H7 (cell line): ENCODE measurements at places on chromosomes 11 and 22. TPM values are rescaled to one million over a fixed set of nuclear protein-coding genes. Genes with fewer than 3 reads are reported as not detected.

- DNase-seq, result no peak
These were observed 5.4 kb upstream of the NDUFS8 start for GRCh38 chr11:68025047-68025446.

- DNase-seq, result no peak
These were observed 44.4 kb downstream of the EHF start for GRCh38 chr11:34665077-34665835.

The FAM227A gene
- total RNA-seq, result 1.2 and 3.8 TPM in 2 replicates

The SULT4A1 gene
- total RNA-seq, result 6.3 and 9.8 TPM in 2 replicates

- DNase-seq, result peak; percentile 48
These were observed 1.0 kb upstream of the GLB1L2 start for GRCh38 chr11:134330611-134331353.

DNA sequence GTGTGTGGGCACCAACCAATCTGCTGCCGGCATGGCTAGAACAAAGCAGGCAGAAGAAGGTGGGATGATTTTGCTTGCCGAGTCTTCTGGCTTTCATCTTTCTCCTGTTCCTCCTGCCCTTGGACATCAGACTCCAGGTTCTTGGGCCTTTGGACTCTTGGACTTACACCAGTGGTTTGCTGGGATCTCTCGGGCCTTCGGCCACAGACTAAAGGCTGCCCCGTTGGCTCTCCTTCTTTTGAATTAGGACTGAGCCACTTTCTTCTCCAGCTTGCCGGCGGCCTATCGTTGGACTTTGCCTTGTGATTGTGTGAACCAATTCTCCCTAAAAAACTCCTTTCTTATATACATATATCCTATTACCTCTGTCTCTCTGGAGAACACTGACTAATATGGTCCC lies 128.1 kb upstream of the TEAD1 start:
- no peak for DNase-seq

The RAG2 gene
- not detected in 2 replicates for total RNA-seq

- no peak for DNase-seq
These were observed at the start of gene ELF5 for GRCh38 chr11:34513682-34514449. Gene ELF5 (minus strand): TSS chr11:34513794. CDS start chr11:34505749, 8,045 bp downstream.

GRCh38 chr11:46326813-46327416 lies 20.3 kb upstream of the DGKZ start:
- DNase-seq, result no peak

GRCh38 chr22:30015846-30016245 lies 64.4 kb upstream of the HORMAD2 start:
- no peak for DNase-seq

The HTR3B gene
- not detected in 2 replicates for total RNA-seq

- no peak for DNase-seq
These were observed 21.1 kb downstream of the LRRC10B start for GRCh38 chr11:61529537-61530225.

DNA sequence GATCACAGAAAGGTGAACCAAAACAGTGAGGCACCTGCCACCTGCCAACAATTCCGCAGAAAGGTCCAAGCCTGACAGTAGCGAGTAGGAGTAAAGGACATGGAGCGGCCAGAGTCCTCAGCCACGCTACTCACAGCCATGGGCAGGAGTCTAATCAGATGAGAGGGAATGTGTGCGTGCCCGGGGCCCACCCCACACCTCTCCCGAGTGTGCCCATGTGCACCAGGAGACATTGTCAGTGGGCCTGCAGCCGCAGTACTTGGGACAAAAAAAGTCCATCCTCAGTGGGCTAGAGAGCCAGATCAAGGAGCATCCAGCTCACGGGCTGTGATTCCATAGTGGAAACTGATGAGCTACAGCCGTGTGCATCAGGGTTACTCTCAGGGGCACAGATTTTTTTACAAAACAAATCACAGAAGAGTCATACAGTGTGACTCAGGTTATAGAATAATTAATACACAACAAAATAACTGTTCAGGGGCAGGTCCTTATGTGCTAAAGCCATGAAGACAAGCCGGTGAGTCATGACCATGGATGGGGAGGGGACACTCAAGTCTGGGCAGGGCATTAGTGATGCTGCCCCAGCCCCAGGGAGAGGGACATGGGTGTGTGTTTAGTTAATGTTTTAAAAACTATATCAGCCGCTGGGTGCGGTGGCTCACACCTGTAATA lies 12.0 kb downstream of the SART1 start:
- no peak for DNase-seq

- DNase-seq, result peak; percentile 35
These were observed 10.5 kb downstream of the ROBO4 start for GRCh38 chr11:124886978-124887666.

- DNase-seq, result no peak
These were observed 916.5 kb upstream of the CNTN5 start for GRCh38 chr11:98104249-98104648.

GRCh38 chr22:36586271-36586670 lies 57.3 kb upstream of the EIF3D start:
- no peak for DNase-seq

The GGTLC3 gene
- not detected in 2 replicates for total RNA-seq

DNA sequence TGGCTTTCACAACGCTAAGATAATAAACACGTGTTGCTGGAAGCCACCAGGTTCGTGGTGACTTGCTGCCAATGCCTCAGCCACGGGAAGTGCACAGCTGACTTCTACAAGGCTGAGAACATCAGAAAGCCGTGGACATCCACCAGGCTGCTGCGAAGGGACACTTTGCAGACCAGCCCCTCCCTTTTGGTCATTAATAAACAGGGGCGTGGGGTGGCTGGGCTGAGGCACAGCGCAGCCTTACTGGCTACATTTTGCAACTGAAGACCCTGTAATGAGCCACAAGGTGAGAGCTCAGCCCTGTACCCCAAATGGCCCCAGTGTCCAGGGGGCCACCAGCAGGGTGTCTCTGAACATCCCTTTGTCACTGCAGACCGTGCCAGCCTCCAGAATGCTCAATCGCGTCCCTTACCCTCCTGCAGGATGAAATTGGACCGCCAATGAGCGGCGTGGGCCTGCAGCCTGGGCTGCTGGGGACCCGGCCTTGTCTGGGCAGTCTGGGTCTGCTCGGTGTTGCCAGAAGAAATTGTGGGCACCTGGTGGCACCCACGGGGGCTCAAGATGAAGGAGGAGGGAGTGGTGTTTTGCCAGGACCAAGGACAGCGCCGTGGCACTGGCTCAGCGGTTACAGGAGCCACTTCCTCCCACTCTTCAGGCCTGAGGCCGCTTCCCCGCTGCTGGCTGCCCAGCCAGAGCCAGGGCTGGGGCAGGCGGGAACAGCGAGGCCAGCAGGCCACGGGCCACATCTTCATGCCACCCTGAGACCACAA lies 181.9 kb downstream of the CTTN start:
- DNase-seq, result peak; percentile 82

The TMEM121B gene
- 2.2 and 2.3 TPM in 2 replicates for total RNA-seq

- no peak for DNase-seq
These were observed 87.8 kb downstream of the ARHGAP42 start for GRCh38 chr11:100774859-100775258.

- DNase-seq, result no peak
These were observed 41.6 kb upstream of the CBX7 start for GRCh38 chr22:39194098-39194497.

The MYEOV gene
- 2.0 and 4.3 TPM in 2 replicates for total RNA-seq

- DNase-seq, result no peak
These were observed 59.1 kb upstream of the PRDM11 start for GRCh38 chr11:45087086-45087899.

The SYT12 gene
- 2.3 and 2.8 TPM in 2 replicates for total RNA-seq

DNA sequence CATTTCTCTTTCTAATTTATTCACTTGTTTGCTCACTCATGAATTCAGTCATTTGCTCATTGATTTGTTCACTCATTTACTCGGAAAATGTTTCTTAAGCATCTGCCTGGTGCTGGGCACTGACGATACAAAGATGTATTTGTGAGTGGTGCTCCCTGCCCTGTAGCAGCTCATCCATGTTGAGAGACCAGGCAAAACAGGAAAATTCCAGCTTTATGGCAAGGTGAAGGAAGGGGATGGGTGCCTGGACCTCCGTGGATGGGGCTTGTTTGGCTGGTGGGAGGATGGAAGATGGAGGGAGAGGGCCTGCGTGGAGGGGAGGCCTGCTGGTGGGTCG lies 53.1 kb downstream of the TBC1D22A start:
- DNase-seq, result no peak

The MICALL1 gene
- 28.2 and 29.8 TPM in 2 replicates for total RNA-seq

GRCh38 chr11:71940561-71941219 lies 11.8 kb downstream of the RNF121 start:
- no peak for DNase-seq

DNA sequence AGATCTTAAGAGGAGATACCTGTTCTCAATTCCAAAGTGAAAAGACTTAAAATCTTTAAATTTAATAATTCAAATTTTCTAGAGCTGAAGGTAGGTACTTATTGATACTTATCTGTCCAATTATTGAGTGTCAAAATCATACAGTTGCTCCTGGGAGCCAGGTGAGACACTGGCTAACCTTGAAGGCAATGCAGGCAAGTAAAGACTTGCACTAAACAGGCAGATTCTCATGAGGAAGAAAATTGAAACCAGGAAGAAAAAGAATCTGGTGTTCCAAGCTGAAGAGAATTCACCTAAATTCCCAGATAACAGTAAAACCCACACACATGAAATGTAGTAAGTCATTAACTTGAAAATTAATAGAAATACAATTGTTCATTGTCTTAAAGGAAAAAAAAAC lies 30.3 kb downstream of the VSIG10L2 start:
- no peak for DNase-seq

The SCN3B gene
- 0.14 and 0.18 TPM in 2 replicates for total RNA-seq

DNA sequence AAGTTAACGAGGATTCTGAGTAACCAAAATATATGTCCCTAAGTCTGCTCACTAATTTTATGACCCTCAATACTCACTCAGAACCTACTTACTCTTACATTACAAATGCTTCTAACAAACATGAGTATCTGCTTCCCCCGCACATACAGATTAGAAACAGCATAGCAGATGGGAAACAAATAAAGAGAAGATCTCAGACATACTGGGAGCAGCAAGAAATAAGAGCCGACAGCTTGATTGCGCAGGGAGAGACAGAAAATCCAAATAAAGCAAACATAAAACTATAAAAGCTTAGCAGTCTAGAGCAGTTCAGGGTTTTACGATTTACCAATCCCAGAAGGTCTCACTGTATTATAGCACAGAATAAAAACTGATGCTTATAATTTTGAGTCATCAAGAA lies 89.1 kb upstream of the DBX1 start:
- no peak for DNase-seq

GRCh38 chr11:76787911-76788596 lies 4.9 kb downstream of the TSKU start:
- DNase-seq, result peak; percentile 32

GRCh38 chr22:24504540-24504939 lies 9.4 kb downstream of the UPB1 start:
- DNase-seq, result no peak

The CACNA1I gene
- 0.31 and 0.55 TPM in 2 replicates for total RNA-seq

The ESAM gene
- 0.38 and 0.85 TPM in 2 replicates for total RNA-seq

- peak; percentile 65 for DNase-seq
These were observed 745 bp downstream of the NCAM1 start for GRCh38 chr11:112961751-112962578.

DNA sequence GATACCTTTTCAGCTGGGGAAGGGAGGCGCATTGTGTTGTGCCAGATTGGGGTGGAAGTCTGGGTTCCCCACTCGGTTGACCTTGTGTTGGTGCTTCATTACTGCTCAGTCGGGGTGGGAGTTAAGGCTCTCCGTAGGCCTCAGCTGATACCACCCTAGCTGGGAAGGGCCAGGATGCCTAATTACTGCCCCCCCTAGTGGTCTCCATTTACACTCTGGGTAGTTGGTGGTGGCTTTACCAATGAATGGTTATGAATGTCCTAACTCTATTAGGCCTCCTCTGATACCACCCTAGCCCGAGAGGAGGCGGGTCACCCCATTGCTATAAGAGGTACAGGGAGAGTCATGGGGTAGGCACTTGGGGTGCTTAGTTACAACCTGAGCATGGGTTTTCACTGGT lies 27.5 kb upstream of the HIKESHI start:
- peak; percentile 67 for DNase-seq

The TRIM29 gene
- 0.17 TPM in 1 of 2 replicates, not detected in the other for total RNA-seq

DNA sequence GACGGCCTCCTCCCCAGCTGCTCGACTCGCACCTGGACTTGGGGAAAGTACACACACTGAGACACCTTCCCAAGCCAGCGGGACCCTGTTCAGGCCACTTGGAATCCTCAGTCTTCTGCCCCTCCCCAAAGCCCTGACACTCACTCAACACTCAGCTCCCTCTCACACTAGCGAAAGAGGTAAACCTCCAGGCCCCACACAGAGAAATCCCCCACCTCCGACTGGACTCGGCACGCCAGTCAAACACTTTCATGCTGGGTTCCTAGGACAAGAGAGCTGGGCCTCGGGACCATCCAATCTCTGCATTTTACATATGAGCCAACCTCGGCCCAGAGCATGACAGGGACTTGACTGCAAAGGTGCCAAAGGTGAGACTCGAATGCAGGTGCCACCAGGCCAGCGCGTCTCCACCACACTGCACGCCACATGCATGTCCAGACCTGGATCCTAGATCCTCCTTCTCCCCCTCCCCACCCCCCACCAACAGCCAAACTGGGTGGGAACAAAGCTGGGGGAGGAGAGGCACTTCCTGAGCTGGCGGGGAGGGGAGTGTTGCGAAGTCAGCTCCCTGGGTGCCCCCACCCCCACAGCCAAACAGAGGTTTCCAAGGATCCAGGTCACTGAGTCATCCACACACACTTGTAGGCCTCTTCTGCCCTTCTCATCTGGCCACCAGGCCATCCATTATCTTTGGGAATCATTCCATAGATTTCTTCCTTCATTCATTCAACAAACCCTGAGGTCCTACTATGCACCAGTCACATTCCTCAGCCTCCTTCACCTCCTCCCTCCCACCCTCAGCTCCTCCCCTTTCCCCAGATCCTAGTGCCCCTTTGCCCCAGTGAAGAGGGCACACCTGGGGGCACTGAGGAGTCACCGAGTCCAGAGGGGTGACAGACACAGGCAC lies 10.7 kb upstream of the CD5 start:
- DNase-seq, result peak; percentile 41

The OR10S1 gene
- not detected in 2 replicates for total RNA-seq

DNA sequence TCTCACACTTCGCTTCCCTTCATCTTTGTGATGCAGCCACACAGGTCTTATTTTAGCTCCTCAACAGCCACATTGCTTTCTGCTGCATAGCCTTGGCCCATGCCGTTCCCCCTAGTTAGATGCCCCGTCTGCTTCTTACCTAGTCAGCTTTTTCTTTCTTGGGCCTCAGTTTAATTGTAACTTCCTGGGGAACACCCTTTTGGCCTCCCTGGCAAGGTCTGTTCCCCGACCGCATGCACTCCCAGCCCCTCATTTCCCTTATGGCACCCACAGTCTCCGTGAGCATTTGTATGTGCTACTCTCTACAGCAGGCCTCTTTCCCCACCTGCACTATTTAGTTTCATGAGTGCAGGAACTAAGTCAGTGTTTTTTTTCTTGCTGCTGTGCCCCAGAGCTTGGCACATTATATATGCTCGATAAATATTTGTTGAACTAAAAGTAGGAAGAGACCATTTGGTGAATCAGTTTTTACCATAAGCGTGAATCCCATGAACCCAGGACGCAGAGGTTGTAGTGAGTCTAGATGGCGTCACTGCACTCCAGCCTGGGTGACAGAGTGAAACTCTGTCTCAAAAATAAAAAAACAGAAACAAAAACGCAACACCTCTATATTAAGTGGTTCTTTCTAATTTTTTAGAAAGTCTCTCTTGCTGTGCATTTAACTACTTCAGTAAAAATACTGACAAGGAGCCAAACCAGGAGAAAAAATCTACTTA lies 38.5 kb downstream of the TNRC6B start:
- no peak for DNase-seq
